ENCODE measurements at places on chromosomes 5 and 9.

DNA sequence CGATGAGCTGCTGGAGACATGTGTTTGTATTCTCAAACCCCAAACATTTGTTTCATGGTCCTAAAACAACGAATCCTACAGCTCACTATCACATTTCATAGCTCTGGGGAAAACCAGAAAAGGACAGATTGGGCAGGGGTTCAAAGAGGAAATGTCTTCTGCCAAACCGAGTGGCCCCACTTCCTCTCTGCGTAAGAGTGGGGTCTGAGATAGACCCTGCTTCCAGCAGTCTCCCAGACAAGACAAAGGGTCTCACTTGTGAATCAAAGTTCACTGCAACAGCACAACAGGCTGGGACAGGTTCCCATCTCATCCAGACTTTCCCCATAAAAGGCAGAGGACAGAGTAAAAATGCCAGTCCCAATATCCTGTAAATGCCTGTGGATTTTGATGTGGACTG lies 276.2 kb upstream of the SLC24A2 start:
- H3K36me3 ChIP-seq: no peaks in the 10 kb centered on the region
- H3K27me3 ChIP-seq: no peaks in the 10 kb centered on the region
- no peak overlapping the region for H3K27ac ChIP-seq
- H3K4me1 ChIP-seq: peaks cover 5% of the 10 kb centered on the region

DNA sequence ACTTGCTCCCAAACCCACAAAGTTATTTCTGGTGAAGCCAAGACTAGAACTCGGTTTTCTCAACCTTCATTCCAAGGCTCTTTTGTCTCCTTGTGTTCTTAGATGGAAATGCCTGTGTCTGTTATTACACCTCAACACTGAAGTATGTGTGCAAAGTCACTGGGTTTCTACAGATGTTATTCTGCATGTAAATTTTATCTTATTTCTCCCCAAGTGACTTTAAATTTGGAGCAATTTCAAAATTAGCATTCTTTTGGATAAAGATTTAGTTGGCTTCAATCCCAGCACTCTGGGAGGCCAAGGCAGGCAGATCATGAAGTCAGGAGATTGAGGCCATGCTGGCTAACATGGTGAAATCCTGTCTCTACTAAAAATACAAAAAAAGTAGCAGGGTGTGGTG lies 104.4 kb upstream of the GNA14 start:
- H3K4me3 ChIP-seq: no peak overlapping the region
- no peaks in the 10 kb centered on the region for H3K27me3 ChIP-seq
- DNase-seq: no peak
- H3K27ac ChIP-seq: no peak overlapping the region
- peaks cover 8% of the 10 kb centered on the region for H3K4me1 ChIP-seq

DNA sequence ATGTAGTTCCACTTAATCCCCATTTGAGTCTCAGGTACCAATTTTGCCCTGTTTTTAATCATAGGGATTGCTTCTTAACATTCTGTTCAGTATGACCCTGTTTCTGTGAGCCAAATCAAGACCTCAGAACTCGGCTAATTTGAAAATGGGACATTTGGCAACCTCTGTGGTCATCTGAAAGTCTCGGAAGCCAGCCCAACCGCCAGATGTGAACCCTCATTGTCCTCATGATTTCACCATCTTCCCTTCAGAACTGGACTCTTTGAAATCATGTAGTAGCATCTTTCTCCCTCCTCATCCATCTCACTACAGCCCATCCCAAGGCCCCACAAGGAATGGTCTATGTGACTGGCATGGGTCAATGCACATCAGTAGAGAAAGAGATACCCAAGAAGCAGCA lies 88.9 kb downstream of the S1PR3 start:
- no peak overlapping the region for H3K27ac ChIP-seq
- H3K36me3 ChIP-seq: no peaks in the 10 kb centered on the region
- no peaks in the 10 kb centered on the region for H3K4me1 ChIP-seq
- H3K4me3 ChIP-seq: no peak overlapping the region

DNA sequence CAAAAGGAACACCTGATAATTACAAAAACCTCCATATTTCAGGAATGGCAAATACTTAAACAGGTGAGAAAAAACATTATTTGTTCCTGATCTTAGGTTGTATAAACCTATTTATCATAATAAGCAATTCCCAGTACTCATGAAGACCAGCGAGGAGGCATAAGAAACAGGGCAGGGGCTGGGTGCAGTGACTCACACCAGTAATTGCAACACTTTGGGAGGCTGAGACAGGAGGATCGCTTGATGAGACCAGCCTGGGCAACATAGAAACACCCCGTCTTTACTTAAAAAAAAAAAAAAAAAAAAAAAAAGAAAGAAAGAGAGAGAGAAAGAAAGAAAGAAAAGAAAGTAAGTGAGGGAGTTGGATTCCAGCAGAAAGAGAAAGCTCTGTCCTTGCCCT lies 21.6 kb downstream of the CCNJL start:
- H3K4me1 ChIP-seq: no peaks in the 10 kb centered on the region
- DNase-seq: no peak
- H3K4me3 ChIP-seq: no peak overlapping the region

DNA sequence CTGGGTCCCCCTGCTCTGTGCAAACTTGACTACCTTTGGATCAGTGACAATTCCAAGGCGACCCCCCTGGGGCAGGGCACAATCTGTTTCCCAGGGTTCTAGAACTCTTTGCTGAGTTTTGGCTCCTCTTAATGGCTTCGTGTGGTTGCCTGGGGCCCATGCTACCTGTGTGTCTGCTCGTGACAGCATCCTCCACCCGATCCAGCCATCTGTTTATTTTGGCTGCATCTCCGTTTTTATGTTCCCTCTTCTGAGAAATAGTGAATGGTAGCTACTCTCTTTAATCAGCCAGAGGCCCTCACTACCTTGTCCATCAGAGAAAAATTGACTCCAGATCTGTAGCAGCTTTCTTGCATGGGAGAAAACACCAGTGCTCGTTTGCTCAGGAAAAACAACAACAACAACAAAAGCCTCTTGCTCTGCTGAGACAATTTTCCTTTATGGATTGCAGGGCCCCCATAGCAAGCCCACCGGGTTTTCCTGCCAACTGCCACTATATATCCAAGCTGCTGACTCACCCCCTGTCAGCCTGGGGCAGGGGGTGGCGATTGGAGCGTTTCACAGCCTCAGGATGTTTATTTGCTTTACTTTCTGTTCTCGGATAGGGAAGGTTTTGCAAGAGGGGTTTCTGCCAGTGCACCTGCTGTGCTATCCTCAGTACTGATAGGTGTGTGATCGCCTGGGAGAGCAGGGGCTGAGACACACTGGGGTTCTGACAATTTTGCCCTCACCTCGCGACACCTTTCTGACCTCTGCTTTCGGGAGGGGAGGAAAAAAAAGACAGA lies 607.8 kb downstream of the BNC2 start:
- no peak for DNase-seq
- H3K4me3 ChIP-seq: no peak overlapping the region

GRCh38 chr5:172910828-172911627 lies 48.2 kb upstream of the RPL26L1 start:
- H3K4me1 ChIP-seq: peaks cover 5% of the 10 kb centered on the region
- peaks cover 15% of the 10 kb centered on the region for H3K36me3 ChIP-seq
- no peak overlapping the region for H3K4me3 ChIP-seq
- H3K27me3 ChIP-seq: no peaks in the 10 kb centered on the region
- H3K27ac ChIP-seq: no peak overlapping the region

DNA sequence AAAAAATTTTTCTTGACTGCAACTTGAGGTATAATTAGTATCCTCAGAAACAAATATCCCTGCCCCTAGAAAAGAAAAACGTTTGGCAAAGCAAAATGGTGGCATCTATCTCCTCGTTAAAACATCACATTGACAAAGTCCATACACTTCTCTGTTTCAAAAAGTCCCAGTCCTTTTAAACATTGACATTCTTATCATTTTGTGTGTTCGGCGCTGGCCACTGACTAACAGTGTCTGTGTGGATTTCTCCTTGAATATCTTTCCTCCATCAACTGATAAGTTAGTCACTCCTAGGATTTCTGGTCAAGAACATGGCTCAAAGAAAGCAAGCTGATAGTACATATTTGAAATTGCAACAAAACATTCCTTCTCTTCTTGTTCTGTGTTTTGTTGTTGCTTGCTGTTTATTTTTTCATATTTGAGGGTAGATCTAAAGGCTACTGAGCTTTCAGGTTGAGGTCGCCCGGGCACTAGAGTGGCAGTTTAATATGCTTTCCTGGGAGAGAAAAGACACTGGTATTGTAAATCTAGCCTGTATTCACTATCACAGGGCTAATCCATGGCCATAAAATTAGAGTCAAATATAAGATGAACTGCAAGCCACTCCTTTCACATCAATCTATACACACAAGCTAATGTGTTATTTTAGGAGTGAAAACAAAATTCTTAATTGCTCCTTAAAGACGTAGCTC lies 8.5 kb upstream of the PPIC start:
- H3K27me3 ChIP-seq: peaks cover 64% of the 10 kb centered on the region
- no peak overlapping the region for H3K27ac ChIP-seq
- no peaks in the 10 kb centered on the region for H3K36me3 ChIP-seq

- H3K36me3 ChIP-seq: no peaks in the 10 kb centered on the region
- no peak overlapping the region for H3K4me3 ChIP-seq
- H3K27me3 ChIP-seq: peaks cover 33% of the 10 kb centered on the region
- H3K4me1 ChIP-seq: no peaks in the 10 kb centered on the region
- no peak overlapping the region for H3K27ac ChIP-seq
These were observed 35.0 kb upstream of the ARAP3 start for GRCh38 chr5:141717043-141717442.

GRCh38 chr5:433836-434235 lies 9.1 kb upstream of the EXOC3 start:
- peaks cover 55% of the 10 kb centered on the region for H3K27me3 ChIP-seq
- no peak overlapping the region for H3K4me3 ChIP-seq
- no peak overlapping the region for H3K27ac ChIP-seq
- H3K36me3 ChIP-seq: no peaks in the 10 kb centered on the region
- no peaks in the 10 kb centered on the region for H3K4me1 ChIP-seq

DNA sequence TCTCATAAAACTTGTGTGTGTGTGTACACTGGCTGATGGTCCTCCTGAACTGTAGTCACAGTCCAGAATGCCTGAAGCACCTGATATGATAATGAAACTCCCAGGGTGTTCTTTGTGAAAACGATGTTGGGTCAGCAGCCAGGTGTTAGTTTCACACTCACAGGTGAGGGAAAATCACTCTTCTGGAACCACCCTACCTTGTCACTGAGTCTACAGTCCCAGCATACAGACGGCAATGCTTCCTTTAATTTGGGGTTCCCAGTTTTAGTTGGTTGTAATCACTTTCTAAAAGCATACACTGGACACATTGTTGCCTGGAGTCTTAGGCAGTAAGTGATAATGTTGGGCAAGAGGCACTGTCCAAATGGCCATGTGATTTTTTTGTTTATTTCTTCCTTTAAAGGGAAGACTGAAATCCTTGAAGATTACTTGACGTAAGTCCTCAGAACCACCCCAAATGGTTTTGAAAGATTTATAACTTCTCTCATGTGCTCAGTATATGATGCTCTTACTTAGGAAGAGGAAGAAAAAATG lies 18.2 kb upstream of the MGAT1 start:
- peaks cover 11% of the 10 kb centered on the region for H3K27me3 ChIP-seq
- peaks cover 3% of the 10 kb centered on the region for H3K36me3 ChIP-seq
- no peak overlapping the region for H3K27ac ChIP-seq
- H3K4me1 ChIP-seq: no peaks in the 10 kb centered on the region
- DNase-seq: no peak

- peaks cover 27% of the 10 kb centered on the region for H3K36me3 ChIP-seq
- H3K27ac ChIP-seq: peak overlapping the region; percentile 81
- no peaks in the 10 kb centered on the region for H3K27me3 ChIP-seq
- peak overlapping the region; percentile 55 for H3K4me3 ChIP-seq
These were observed 17.8 kb upstream of the DPM2 start for GRCh38 chr9:127955294-127956015.

DNA sequence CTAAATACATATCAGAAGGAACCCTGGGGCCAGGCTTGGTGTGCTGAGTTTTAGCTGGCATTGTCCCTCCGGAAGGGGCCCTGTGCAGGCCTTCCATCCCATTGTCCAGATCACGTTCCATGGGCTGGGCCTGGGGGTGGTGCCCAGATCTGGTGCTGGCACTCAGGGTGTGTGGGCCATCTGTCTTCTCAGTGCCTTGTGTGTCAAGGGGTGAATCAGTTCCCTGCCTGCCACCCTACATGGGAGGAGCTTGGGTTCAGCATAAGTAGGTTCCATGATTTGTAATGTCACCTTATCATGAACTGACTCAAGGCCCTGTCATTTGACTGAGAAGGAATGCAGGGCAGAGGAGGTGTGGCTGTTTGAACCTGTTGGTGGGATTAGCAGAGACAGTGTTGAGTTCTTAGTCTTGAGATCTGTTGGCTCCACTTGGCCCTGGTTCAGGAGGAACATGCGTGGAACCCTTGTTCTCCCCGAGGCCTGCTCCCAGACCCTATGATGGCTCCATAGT lies 176.8 kb downstream of the MACROH2A1 start:
- H3K4me1 ChIP-seq: no peaks in the 10 kb centered on the region
- H3K27ac ChIP-seq: no peak overlapping the region
- H3K27me3 ChIP-seq: peaks cover 31% of the 10 kb centered on the region

- H3K36me3 ChIP-seq: peaks cover 2% of the 10 kb centered on the region
- H3K27ac ChIP-seq: peak overlapping the region; percentile 68
These were observed 21.0 kb upstream of the ARSB start for GRCh38 chr5:79005936-79006631.

- H3K27me3 ChIP-seq: no peaks in the 10 kb centered on the region
- H3K27ac ChIP-seq: no peak overlapping the region
- H3K36me3 ChIP-seq: no peaks in the 10 kb centered on the region
- H3K4me3 ChIP-seq: no peak overlapping the region
- H3K4me1 ChIP-seq: no peaks in the 10 kb centered on the region
These were observed 494.6 kb downstream of the GADD45G start for GRCh38 chr9:90099262-90099963.

- no peak for DNase-seq
- no peaks in the 10 kb centered on the region for H3K4me1 ChIP-seq
- H3K36me3 ChIP-seq: no peaks in the 10 kb centered on the region
- H3K4me3 ChIP-seq: no peak overlapping the region
- no peak overlapping the region for H3K27ac ChIP-seq
These were observed 27.3 kb upstream of the EDIL3 start for GRCh38 chr5:84411832-84412605.

DNA sequence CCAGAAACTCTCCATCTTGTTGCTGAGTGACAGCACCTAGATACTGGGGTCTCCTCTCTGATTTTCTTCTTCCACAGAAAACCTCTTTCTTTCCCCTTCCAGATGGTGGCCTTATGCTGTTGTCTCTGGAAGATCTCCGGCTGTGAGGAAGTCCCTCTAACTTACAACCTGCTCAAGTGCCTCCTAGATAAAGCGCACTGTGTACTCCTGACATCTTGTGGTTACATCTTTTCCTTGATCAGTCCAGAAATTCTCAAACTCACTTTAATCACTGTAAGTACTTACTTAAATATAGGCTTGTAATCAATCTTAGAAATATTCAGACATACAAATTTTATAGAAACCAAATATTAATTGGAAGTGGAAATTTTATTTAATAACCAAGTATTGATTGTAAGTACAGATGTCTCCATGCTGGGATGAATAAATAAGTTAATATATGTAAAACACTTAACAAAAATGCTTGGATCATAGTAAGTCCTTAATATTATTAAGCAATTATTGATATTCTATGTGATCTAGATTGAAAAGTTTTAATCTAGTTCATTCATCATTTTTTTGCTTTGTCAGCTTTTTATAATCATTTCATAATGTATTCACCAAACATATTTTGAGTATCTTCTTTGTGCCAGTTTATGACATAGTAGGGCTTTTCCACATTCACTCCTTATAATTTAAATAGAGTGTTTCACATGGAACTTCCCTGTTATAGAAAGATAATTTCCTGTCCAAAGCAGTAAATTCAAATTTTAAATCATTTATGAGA lies 1381.4 kb upstream of the CDH6 start:
- H3K4me3 ChIP-seq: no peak overlapping the region
- H3K4me1 ChIP-seq: no peaks in the 10 kb centered on the region
- no peak for DNase-seq
- no peak overlapping the region for H3K27ac ChIP-seq
- no peaks in the 10 kb centered on the region for H3K36me3 ChIP-seq
